Stimulated activated naive CD4-positive, alpha-beta T cell (primary cell): ENCODE measurements at places on chromosomes 2 and 18.

- DNase-seq: no peak
Measured at GRCh38 chr2:126882181-126882580, 16.5 kb upstream of the TEX51 start.

- DNase-seq: no peak
Measured at GRCh38 chr2:47504174-47504810, 101.3 kb downstream of the MSH2 start.

- no peak for DNase-seq
Measured at GRCh38 chr18:43275546-43275945, 1.7 kb downstream of the SYT4 start.

GRCh38 chr2:2859164-2859563 is 518.5 kb downstream of the EIPR1 start:
- no peak for DNase-seq

GRCh38 chr2:239255628-239256349 is 145.0 kb downstream of the HDAC4 start:
- no peak for DNase-seq

DNA sequence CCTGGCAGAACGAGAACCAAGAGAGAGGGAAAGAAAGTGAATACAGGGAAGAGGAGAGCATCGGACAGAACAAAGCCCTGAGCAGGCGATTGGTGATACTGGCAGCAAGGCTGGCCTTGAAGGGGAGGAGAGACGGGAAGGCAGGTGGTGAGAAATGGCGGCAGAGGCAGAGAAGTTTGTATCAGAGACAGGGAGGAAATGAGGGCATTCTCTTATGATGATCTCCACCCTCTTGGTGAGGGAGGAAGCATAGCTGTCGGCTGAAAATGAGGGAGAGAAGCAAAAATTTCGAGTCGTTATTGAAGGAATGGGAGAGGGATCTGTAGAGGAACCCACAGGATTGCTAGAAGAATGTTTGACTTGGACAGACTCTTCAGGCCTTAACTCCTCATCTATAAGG is 80.6 kb downstream of the CLIP4 start:
- DNase-seq: no peak

GRCh38 chr2:112832841-112833638 is 3.5 kb downstream of the IL1B start:
- no peak for DNase-seq

DNA sequence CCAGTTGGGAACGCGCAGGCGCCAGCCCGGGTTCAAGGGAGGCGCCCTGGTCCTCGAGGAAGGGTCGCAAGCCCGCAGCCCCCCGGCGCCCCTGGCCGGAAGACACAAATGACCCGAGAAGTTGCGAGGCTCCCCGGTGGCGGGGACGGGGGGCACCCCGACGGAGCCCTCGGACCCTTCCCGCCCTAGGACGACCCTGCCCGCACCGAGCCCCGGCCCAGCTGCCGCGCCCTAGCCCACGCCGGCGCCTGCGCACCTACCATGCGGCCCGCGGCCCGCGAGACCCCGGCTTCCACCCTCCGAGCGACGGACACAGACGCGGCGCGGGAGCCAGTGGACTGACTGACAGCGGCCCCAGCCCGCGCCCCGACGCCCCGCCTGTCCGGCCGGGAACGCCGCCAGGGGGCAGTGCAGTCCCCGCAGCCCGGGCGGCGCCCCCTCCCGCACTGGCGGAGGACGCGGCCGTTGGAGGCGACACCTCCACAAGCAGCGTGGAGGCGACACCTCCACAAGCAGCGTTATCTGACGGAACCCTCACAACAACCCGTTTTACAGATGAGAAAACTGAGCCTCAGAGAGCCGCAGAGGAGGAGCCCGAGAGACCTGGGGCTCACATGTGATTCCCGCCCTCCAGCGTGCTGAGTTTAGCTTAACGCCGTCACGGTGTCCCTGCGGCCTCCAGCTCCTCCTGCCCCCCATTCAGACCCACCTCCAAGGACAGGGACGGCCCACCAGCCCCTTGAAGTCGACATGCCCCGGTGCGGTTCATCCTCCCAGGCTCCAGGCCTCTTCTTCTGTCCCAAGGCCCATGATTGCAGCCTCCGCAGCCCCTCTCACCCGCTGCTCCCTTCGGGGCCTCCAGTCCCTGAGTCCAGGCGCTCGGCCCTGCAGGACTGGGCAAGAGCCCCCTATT is at the start of gene NMUR1:
TSS of gene NMUR1 (minus strand) at position 347 of the 913 bp plus-strand sequence. CDS start at position 263, 84 bp downstream.
- DNase-seq: peak; percentile 51

- no peak for DNase-seq
Measured at GRCh38 chr18:8367217-8367988, 241.8 kb upstream of the RAB12 start.

DNA sequence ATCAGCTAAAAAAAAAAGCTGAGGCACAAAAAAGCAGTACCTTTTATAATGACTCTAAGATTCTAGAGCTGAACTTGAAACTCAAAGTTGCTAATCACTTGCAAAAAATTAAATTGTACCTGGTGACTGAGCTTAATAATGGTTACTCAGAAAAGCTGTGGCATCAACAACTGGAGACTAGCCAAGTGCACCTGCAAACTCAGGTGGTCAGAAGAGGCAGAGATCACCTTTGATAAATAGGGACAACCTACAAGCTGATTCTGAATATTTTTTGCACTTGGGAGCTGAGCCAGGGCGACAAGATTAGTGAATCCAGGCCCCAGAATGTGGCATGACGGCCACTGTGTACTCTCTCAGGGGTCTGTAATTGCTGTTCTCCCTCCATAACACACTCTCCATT is 3.0 kb downstream of the ABHD3 start:
- no peak for DNase-seq

GRCh38 chr2:219309278-219309677 is at the start of gene PTPRN:
PTPRN (minus strand) TSS chr2:219309401; CDS start chr2:219309332, 69 bp downstream.
- DNase-seq: no peak

DNA sequence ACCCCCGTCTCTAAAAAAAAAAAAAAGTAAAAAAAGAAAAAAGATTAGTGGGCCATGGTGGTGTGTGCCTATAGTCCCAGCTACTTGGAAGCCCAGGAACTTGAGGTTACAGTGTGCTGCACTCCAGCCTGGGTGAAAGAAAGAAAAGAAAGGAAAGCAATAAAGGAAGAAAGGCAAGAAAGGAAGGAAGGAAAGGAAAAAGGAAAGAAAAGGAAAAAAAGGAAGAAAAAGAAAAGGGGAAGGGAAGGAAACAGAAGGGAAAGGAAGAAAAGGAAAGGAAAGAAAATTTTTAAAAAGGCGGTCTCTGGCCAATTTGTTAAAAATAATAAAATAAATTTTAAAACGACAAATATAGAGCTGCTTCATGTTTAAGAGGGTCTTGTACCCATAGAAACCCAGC is 74.4 kb upstream of the RNU4ATAC start:
- DNase-seq: no peak

- DNase-seq: no peak
Measured at GRCh38 chr2:65357095-65357958, 75.1 kb downstream of the SPRED2 start.

DNA sequence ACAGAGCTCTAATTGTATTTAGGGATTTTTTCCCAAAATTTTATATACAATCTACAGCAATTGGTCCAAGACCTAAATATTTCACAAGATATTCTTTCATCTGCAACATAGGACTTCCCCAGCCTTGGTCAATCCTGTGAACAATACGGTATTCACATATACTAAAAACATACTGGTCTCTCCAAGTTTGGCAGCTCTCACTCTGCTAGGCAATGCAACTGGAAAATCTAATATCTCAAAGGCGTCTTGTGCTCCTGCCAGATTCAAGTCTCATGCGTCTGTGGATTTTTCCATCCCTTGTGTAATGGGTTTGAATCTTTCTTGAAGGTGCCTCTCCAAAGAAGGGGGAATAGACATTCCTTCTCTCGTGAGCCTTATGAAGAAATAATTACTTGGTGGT is 27.4 kb upstream of the MBOAT2 start:
- DNase-seq: no peak

- no peak for DNase-seq
Measured at GRCh38 chr2:128600581-128601297, 282.1 kb upstream of the HS6ST1 start.

GRCh38 chr2:58054264-58054663 is 7.7 kb downstream of the VRK2 start:
- no peak for DNase-seq

- DNase-seq: no peak
Measured at GRCh38 chr2:236887531-236887930, 198.2 kb upstream of the COPS8 start.

DNA sequence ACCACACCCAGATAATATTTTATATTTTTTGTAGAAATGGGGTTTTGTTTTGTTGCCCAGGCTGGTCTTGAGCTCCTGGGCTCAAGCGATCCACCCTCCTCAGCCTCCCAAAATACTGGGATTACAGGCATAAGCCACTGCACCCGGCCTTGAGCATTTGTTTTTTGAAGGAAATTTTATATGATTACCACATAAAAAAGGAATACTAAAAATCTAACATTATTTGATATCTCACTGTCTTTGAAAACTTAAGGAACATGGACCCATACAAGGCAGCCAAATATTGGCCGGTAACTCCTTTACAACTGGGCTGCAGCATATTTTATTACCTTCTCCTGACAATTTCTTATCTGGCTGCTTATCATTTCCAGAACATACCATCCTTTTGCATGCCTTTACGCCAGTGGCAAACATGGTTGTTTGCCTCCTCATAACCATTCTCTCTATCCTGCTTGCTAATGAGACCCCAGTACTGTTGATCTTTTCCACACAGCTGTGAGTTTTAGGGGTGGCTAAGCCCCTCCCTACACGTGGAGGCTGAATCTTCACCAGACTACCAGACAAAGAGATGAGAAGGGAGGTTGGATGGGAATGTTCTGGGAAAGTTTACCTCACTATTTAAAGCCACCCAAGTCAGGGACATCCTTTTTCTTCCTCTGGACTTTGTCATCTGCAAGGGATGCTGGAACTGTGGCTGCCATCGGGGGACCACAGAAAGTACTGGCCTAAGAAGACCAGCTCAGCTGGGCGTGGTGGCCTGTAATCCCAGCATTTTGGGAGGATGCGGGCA is 157.5 kb downstream of the TGIF1 start:
- no peak for DNase-seq

DNA sequence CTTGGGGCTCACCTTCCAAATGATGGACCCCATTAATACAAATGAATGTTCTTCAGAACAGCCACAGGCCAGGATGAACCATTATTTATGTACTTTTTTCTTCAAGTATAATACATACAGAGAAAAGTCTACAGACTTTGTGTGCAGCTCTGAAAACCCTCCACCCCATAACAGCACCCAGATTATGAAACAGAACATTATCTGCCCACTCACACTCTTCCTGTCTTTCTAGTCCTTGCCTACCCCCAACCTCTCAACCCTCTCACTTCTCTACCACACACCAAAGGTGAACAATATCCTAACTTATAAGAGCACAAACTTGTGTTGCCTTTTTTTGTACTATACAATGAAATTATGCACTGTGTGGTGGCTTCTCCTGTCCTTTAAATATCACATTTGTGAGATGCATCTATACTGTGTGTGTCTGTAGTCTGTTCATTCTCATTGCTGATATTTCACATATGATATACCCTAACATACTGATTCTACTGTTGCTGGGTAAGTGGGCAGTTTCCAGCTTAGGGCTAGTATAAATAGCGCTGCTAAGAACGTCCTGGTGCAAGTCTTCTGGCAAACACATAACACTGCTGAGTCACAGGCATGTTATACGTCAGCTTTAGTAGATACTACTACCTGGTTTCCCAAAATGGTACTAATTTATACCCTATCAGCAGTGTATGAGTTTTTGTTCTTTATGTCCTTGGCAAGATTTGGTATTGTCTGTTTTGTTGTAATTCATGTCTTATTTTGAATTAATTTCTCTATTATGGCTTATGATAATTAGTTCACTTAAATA is 1.0 kb upstream of the NPHP1 start:
- DNase-seq: no peak

- DNase-seq: no peak
Measured at GRCh38 chr18:12907258-12907925, 23.4 kb upstream of the PTPN2 start.

GRCh38 chr2:23493846-23494245 is 108.9 kb downstream of the KLHL29 start:
- no peak for DNase-seq

GRCh38 chr2:126893153-126893552 is 5.5 kb upstream of the TEX51 start:
- no peak for DNase-seq

GRCh38 chr2:189287363-189287762 is 107.8 kb upstream of the COL5A2 start:
- DNase-seq: no peak

GRCh38 chr2:69836316-69836715 is 6.9 kb downstream of the GMCL1 start:
- DNase-seq: no peak

DNA sequence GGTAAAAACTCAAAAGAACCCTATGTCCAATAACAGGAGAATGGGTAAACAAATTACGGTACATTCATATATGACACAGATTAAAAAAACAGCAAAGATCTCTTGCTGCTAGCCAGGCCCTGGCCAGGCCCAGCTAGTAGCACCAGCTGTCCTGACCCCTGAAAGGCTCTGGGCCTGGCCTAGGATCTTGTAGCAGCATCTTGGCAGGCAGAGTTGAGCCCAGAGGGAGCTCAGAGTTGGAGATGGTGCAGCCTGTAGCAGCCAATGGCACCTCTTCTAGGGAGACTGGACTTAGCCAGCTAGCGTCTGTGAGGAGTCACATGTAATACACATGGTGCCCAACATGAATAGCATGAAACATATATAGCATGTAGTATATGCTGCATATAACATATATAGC is 69.1 kb downstream of the HS6ST1 start:
- DNase-seq: no peak

- DNase-seq: peak; percentile 84
Measured at GRCh38 chr2:106104332-106105062, 89.6 kb downstream of the UXS1 start.

GRCh38 chr2:6800553-6800952 is 65.2 kb downstream of the CMPK2 start:
- no peak for DNase-seq

DNA sequence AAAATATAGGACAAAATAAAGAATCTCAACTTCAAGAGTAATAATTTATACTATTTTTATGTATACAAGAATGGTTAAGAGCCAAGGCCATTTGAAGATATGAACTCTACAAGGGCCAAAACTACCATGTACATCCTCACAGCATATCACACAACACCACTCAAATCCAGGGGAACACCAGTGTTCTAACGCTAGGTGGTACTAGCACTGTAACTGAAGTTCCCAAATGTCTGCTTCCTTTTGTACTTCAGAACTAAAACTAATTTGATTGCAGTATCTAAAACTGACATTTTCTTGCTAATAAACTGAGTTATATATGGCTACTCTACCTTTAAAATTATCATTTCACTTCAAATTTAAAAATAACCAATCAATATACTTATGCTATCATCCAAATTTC is 47.0 kb downstream of the REV1 start:
- DNase-seq: no peak

- no peak for DNase-seq
Measured at GRCh38 chr2:15306706-15307105, 254.4 kb downstream of the NBAS start.

DNA sequence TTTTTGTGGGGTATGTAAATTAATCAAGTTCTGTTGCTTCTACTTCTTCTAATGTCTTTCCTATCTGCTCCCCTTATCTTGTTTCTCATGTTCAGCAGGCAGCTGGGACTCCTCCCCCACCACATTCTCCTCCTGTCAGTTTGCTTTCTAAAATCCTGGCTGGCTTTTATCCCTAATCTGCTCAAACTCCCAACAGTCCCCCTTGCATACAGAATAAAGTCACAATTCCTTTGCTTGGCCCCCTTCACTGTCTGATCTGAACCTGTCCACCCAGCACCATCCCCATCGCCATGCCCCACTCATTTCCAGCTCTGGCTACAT is 2.2 kb downstream of the CFAP221 start:
- no peak for DNase-seq

- no peak for DNase-seq
Measured at GRCh38 chr2:94870440-94871225, 597 bp upstream of the TEKT4 start.
